NCI-H1092 treated with DMSO at 0.1 percent for 48 hours (cell line): ENCODE measurements at places on chromosomes 11 and 22.

DNA sequence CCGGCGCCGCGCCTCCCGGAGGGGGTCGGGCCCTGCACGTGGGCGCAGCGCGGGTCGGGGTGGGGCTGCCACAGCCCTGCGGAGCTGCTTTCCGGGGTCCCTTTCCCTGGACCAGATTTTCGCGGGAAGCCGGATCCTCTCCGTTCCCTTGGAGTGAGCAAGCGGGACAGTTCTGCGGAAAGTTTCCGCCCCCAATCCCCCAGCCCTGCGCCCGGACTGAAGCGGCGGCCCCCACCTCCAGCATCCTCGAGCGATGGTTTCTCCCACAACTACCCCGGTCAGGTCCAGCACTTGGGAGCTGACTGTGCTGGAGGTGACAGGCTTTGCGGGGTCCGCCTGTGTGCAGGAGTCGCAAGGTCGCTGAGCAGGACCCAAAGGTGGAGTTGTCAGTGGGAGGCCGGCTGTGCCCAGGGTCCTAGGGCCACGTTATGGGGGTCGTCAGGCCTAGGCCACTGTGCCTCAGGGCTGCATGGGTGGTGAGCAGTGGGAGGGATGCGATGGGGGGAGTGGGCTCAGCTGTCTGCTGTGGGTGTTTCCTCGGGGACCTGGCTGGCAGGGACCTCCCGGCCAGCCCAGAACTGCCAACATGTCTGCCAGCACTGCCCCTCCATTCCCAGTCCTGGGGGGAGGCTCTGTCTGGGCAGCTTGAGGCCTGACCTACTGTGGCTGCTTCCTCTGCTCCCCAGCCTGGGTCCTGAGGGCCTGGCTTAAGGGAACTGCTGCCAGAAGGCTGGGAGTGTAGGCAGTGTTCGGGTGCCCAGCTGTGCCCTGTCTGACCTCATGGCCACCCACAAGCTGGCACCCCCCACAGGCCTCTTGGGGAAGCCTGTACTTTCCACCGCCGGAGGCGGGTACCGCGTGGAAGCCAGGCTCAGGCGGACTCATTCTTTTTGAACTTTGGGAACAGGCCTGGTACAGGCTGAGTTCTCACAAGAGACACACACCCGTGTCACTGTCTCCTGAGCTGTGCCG, 726 bp downstream of the ST3GAL4 start:
- no peak for DNase-seq

GRCh38 chr11:14638561-14638960, 5.0 kb upstream of the PDE3B start:
- DNase-seq: no peak

GRCh38 chr22:40128989-40129388, 48.7 kb upstream of the TNRC6B start:
- DNase-seq: no peak

- DNase-seq: no peak
Observed at GRCh38 chr11:26399336-26399735, 67.4 kb downstream of the ANO3 start.

DNA sequence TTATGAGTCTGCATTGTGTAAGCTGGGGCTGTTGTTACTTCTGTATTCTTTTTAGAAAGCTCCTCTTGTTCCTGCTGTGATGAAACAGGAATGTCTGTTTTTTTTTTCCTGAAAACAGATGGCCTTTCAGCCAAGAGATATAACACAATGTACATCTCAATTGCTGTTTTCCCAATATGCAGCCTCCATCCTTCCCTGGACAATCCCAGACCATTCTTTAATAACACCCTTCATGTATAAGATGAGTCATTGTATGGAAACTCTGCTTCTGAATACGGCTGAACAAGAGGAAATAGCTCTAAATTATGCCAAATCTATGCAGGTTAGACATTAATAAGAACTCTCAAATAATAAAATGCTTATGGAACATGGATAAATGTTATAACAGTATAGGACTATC, 60.2 kb upstream of the LRRC4C start:
- DNase-seq: no peak
